ENCODE measurements at places on chromosomes 1 and 21.

DNA sequence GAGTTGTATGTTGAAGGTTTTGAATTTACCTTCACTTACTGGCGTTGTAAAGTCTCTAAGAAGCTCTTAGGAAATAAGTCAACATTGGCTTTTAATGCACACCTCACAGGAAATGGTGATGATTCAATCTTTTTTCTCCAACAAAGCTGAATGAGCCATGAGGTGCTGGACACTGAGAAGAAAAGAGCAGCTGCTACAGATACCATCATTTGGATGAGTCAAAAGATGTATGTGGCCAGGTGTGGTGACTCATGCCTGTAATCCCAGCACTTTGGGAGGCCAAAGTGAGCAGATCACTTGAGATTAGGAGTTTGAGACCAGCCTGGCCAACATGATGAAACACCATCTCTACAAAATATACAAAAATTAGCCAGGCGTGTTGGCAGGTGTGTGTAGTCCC, 3.3 kb upstream of the IL23R start:
- DNase-seq: peak; percentile 3

DNA sequence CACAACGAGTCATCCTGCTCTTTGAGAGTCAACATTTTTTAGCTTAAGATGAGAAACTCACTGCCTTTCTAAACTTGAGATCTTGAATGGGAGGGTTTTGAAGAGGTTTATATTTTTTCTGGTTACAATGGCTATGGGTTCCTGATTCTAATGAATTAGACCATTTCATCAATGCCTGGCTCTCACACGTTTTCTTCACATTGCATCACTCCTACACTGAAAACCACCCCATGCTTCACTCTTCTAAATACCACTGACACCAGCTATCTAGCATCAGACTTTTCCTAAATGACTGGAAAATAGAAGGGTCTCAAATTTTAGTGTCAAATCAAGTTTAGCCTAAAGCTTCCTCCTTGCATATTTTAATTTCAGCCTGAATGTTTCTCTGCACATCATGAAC, 606.1 kb upstream of the USP24 start:
- no peak for DNase-seq

- DNase-seq: no peak
These were observed 152.9 kb downstream of the RWDD3 start for GRCh38 chr1:95386915-95387314.

DNA sequence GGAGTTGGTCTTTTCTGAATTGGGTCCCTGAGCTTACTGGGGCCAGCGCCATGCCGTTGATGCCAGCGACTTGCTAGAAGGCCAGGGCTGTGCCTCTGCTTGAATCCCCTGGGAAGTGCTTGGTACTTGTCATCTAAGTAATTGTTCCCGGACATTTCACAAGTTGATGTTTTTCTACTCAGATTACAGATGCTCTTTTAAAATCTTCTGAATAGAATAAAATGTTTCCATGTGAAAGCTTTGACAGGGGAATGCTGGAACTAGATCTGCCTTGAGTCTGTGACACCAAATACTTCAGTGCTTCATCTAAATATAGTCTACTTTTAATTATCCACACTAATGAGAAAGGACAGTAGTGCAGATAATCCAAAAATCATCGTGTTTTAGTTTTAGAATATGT, 38.3 kb downstream of the PTGFRN start:
- no peak for DNase-seq

DNA sequence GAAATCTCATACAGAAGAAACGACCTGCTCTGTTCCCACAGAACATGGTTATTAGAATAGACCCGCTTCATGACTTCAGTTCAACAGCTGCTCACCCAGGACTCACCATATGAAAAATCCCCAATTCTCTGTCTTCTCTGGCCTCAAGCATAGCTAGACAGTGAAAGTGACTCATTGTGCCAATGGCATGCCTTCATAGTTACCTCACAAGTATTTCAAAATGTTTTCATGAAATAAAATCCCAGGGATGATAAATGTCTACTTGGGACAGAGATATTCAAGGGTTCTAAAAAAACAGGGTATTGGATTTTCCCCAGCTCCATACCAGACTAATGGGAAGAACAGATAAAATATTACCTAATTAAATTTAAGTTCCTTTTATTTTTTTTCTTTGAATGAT, 82.3 kb downstream of the NOTCH2 start:
- peak; percentile 96 for DNase-seq

Data from EH (cell line).